CD4-positive, alpha-beta T cell treated with Interleukin-21 for 1 hour (primary cell): ENCODE measurements at places on chromosomes 2 and 18.

DNA sequence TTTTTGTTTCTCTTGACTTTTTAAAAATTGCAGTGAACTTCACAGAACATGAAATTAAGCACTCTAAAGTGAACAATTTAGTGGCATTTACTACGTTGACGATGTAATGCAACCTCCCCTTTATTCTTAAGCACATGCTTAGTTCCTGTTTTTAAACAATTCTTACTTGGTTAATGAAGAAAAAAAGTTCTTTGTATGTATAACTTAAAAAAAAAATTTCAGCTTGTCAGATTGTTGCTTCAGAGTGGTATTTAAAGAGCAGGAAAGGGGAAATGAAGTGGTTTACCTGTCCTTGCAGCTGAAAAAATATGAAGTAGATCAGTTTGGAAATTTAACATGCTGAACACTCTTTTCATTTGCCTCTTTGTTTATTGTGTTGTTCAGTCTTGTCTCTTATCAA lies 95.7 kb upstream of the RASGRP3 start:
- DNase-seq, result no peak

GRCh38 chr2:126905991-126906390 lies 7.3 kb downstream of the TEX51 start:
- DNase-seq, result no peak

DNA sequence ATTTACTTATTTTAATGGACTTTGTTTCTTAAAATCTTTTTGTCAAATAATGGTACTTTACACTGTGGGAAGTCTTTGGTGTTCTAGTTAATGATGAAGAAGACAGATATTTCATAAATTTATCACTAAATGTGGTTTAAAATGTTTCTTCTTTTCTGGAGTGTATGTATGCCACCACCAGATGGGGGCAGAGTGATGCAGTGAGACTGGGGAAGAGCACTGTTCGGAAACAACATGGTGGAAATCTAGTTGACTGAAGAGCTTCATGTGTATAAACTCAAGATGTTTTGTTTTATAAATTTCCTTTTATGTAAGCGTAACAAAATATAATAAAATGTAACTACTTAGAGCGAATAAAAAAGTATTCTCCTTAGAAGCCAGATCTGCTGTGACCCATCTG lies 195.1 kb downstream of the KCNE4 start:
- DNase-seq, result no peak

GRCh38 chr2:3326871-3327270 lies 50.7 kb downstream of the EIPR1 start:
- DNase-seq, result no peak

- DNase-seq, result no peak
Observed at GRCh38 chr2:72138921-72139381, 8.7 kb downstream of the CYP26B1 start.

- DNase-seq, result no peak
Observed at GRCh38 chr2:54845514-54845913, 122.1 kb downstream of the EML6 start.

DNA sequence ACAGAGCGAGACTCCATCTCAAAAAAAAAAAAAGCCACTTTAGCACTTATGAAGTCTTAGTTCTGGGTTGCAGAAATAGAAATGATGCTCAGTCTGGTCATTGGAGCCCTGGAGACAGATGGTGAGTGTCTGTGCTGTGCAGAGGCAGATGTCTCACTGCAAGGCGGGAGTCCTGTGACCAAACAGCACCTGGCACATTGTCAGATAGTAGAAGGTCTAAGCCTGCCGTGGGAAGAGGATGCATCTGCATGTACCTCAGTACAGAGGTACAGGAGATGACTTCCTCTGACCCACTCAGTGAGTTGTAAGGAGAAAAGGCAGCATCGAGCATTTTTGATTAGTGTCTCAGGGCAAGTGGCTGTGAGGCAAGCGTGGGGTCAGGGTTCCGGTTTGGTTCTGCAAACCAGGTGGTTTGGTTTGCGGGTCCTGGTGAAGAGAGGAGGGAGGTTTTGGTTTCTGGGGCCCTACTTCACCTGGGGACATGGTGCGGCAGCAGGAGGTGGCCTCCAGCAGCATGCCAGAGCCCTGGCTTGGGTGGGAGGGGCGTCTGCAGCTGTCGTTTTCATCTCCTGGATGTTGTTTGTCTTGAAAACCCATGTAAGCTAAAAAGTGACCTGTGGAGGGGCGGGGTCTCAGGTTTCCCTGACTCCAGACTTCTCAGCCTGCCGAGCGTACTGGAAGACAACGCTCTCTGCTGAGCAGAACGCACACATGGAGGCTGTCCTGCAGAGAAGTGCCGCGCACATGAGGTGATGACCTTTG lies 3.8 kb downstream of the RBFA start:
- no peak for DNase-seq

- DNase-seq, result no peak
Observed at GRCh38 chr18:45332871-45333270, 282.4 kb upstream of the SLC14A2 start.

- DNase-seq, result no peak
Observed at GRCh38 chr18:75441896-75442295, 14.4 kb upstream of the SMIM21 start.

DNA sequence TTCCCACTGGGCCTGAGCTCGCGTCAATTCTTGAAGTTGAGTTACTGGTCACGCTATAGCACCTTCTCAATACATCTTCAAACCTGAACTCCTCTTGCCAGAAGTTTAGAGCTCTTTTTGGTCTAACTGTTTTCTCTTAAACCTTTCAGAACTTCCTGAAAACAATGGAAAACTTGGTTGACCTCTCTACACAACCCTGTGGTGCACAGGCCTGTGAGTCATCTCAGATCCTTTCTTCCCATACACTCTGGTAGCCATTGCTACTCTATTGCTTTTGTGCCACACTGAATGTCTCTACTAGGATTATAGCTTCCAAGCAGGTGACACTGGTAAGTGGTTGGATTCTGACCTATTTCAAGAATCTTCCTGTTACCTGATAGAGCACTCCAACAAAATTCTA lies 321.5 kb upstream of the FSIP2 start:
- DNase-seq, result no peak

- DNase-seq, result no peak
Observed at GRCh38 chr2:51084750-51085149, 52.8 kb upstream of the NRXN1 start.

DNA sequence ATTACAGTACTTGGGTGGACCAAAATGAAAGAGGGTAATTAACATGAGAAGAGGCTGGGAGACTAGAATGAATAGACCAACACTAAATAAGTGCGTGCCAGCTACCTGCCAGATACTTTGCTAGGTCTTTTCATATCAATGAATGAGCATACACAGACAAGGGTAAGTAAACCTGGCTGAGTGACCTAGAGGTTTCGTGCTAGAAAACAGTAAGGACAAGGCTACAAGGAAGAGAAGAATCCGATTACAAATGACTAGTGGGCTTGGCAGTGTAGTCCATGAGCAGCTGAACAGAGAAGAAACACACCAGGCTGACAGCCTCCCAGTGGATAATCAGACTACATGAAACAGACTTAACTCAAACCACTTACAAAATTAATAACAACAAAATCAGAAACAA lies 64.6 kb downstream of the THADA start:
- DNase-seq, result no peak

DNA sequence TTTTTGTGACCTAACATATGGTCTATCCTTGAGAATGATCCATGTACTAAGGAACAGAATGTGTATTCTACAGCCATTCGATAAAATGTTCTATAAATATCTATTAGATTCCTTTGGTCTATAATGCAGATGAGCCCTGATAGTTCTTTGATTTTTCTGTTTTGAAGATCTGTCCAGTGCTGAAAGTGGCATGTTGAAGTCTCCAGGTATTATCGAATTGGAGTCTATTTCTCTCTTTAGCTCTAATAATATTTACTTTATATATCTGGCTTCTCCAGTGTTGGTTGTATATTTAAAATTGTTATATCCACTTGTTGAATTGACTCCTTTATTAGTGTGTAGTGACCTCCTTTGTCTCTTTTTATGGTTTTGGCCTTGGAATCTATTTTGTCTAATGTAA lies 377.9 kb downstream of the ARL6IP6 start:
- DNase-seq, result no peak

DNA sequence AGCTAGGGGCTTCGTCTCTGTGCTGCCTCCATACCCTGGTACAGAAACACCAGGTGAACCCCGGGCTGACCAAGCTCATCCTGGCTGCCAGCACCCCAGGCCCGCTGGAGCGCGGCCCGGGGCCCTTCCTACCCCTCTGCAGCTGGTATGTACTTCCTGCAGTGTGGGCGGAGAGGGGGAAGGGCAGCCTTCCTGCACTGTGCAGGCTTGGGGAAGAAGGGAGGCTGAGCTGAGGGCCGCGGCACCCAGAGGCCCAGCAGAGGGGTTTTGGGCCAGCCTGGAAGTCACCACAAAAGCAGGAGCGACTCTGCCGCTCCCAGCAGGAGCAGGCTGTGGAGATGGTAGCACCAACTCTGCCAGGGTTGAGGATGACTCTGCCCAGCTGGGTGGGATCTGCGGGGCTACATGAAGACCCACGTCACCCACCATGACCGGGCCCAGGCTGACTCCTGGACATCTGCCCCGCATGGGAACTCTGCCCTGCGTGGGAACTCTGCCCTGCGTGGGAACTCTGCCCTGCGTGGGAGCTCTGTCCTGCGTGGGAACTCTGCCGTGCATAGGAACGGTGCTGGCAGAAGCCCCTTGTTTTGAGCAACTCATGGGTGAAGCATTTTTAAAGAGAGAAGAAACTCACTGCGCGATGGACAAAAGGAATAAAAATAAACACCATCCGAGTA lies 273.3 kb downstream of the NDUFA10 start:
- no peak for DNase-seq

GRCh38 chr2:233503947-233504637 lies 62.5 kb downstream of the USP40 start:
- no peak for DNase-seq

- no peak for DNase-seq
Observed at GRCh38 chr2:196123679-196124373, 47.6 kb downstream of the STK17B start.

DNA sequence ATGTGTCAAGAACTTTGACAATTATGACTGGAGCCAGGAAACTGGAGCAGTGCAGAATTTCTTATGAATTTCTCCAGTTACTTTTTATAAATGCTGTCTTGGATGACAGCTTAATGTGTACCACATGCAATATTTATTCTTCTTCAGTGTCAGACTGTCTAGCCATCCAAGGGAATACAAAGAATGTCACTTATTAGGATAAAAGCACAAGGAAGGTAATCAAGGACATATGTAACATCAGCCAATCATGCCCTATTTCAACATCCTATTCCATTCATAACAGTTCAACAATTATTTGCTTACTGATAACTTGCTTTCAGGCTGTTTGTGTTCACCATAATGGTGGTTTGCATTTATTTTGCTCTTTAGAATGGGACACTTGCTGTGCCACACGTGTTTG lies 139.8 kb downstream of the OLA1 start:
- no peak for DNase-seq

DNA sequence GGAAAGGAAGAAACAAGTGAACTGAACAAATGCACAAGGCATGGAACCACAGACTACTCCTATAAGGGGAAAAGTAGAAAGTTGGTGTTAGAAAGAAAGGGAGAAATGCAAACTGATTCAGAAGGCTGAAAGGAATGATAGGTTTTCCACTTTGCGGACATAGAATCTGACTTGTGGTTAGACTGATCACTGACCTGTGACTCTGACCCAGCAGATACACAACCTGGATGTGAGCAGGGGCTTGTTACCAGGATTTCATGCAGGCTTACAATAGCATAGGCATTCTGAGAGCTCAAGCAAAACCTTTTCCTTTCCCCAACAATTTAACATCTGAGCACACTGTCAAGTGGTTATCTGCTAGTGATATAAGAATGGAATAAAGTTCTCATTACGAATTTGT lies 237.0 kb upstream of the CDH20 start:
- DNase-seq, result no peak

GRCh38 chr18:69469444-69469919 lies 68.8 kb downstream of the DOK6 start:
- DNase-seq, result peak; percentile 48

DNA sequence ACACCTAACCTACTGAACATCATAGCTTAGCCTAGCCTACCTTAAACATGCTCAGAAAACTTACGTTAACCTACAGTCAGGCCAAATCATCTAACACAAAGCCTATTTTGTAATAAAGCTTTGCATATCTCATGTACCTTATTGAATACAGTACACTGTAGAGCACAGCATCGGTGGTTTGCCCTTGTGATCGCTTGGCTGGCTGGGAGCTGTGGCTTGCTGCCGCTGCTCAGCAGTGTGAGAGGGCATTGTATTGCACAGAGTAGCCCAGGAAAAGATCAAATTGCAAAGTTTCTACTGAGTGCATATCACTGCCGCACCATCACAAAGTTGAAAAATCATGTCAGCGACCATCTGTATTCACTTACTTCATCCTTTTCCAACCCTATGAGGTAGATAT lies 62.3 kb upstream of the NCK2 start:
- no peak for DNase-seq

DNA sequence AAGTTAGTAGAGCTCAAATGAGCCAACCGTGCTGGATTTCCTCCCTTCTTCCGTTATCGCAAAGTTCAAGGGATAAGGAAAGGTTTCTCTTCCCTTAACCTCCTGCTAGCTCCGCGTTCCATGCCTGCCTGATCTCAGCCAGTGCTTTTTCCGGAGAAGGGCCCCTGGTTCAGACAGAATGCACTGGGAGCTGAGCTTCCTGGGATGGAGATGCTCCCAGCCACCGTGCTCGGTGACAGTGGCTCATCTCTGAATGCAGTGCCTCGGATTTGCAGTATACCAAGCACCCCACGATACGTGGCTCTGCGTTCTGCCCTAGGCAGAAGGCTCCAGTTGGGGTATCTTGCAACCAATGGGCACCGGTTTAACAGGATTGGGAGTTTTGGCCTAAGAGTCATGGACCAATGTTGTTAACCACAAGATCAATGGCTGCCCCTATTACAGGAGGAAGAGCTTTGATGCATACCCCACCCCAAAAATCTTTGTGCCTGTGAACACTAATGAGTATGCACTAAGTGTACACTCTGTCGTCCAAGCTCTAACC lies 876 bp downstream of the CNTNAP5 start:
- DNase-seq, result no peak
